RKO (cell line): ENCODE measurements at places on chromosomes 12 and 14.

DNA sequence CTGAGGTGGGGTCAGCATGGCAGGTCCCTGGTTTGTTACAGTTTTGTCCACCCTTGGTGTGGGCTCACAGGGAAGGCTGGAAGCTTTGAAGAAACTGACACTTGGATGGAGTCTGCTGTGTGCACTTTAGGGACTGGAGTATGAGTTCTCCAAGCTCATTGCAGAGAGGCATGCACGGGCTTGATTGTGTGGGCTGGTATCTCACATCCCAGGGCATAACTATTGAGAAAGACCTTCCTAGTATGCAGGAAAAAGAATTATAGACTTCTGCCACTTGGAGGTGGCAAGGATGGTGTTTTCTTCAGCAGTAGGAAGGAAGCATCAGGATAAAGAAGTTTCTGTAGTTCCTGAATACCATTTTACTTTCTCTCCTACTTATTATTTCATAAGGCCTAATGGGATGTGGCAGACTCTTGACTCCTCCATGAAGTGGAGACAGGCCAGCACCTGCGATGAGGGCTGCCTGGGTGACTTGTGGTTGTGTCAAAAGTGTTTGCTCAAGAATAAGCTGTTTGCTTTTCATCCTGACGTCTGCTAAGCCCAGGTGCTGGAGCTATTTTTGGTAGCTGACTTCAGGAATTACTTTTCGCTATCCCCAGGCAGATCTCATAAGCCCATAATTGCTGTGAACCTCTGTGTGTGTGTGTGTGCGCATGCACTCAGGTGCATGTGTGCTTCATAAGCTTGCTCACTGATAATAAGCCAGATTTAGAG is 125.8 kb downstream of the KTN1 start:
- DNase-seq: no peak

DNA sequence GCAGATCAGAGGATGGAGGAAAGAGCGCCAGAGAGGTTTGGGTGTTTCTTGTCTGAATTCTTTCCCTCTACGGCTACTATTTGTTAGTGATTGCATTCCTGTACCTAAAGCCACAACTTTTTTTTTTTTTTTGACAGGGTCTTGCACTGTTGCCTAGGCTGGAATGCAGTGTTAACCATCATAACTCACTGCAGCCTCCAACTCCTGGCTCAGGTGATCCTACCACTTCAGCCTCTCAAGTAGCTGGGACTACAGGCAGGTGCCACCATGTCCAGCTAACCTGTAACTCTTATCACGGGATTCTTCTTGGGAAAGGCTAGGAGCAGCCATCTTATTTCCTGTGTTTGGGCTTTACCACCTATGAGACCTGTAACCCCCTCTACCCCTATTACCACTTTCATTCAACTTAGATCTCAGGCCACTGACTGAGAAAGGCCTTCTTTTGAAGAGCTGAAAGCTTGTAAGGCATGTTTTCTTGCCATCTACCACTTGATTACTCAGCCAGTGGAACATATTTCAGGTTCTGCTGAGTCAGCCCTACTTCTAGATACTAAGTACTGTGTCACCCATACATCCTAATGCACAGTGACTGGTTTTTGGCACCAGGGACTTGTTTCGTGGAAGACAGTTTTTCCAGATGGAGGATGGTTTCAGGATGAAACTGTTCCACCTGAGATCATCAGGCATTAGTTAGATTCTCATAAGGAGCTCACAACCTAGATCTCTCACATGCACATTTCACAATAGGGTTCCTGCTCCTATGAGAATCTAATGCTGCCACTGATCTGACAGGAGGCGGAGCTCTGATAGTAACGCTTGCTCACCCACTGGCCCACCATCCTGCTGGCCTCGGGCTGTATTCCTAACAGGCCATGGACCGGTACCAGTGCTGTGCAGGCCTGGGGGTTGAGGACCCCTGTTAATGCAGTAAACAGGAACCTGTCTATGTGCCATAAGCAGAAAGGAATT is 6.9 kb downstream of the VEZT start:
- peak; percentile 82 for DNase-seq

- no peak for DNase-seq
Observed at GRCh38 chr14:29759521-29760340, 167.9 kb downstream of the PRKD1 start.

DNA sequence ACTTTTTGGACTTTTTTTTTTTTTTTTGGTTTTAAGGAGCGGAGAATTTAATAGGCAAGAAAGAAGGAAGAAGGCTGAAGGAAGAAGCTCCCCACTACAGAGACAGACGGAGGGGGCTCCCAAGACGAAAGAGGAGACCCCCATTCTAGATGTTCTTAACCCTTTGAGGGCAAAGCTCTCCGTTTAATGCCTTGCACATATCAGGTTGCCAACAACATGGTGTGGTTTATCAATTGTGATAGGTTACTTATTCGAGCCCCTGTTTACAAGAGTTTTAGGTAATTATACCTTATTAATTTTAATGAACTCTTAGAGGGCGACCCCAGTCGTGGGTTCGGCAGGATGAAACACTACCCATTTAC is 1.2 kb upstream of the FBXO33 start:
- DNase-seq: no peak

- DNase-seq: no peak
Observed at GRCh38 chr12:69052613-69053408, 119.8 kb upstream of the CPM start.

- DNase-seq: no peak
Observed at GRCh38 chr12:12290206-12290605, 23.4 kb upstream of the LRP6 start.

- DNase-seq: no peak
Observed at GRCh38 chr12:49974231-49974675, 1.5 kb downstream of the AQP6 start.

- no peak for DNase-seq
Observed at GRCh38 chr12:130334937-130335336, 2.8 kb upstream of the PIWIL1 start.

GRCh38 chr12:27244689-27245488 is 803 bp downstream of the STK38L start:
- peak; percentile 78 for DNase-seq

DNA sequence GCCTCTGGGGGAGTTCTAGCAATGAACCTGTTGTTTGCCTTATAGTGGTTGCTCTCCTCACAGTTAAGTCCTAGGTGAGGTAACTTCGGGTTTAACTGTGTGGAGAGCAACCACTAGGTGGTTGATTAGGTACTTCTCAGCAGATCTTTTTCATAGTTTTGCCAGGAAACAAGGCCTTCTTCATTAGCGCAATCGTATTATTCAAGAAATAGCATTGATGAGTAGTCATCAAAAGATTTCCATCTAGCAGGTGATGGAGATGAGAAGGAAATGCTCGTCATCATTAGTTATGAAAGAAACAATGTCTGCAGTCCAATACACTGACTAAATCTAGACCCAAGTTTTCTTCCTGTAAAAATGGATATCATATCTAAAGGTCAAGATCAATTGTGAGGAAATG is 923.3 kb downstream of the AACS start:
- DNase-seq: no peak

GRCh38 chr14:86196471-86196870 is 666.5 kb downstream of the FLRT2 start:
- DNase-seq: no peak

DNA sequence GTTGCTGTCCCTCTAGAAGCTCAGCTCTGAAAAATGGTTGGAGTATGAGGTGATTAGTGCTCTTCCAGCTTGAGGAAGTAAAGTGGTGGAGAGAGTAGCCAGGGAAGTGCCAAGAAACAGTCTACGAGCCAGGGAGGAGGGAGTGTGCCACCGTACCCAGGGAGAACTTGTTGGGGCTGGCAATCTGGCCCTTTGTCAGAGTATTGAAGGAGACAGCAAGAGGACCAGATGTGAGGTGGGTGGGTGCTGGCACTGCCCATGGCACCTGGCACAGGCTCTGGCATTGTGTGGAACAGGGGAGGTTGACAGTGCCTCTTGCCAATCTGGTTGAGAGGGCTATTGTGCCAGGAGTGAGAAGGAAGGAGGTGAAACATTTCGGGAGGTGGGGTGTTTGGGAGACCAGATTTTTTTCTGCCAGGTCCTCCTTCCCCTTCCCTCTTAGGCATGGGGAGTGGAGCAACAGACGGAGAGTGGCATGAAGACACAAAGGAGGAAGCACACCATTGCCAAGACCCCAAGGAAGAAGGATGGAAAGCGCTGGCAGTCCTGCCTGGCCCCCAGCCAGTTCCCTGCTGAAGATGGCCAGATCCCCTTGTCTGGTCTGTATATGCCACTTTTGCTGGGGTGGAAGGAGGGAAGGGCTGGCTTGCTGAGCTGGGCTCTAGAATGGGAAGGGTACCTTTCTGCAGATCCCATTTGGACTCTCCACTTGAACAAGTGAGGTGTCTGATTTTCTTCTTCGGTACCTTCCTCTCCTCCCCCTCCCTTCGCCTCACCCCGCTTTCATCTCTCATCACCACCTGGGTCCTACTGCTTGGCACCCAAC is 37.5 kb downstream of the ZFHX2 start:
- no peak for DNase-seq

GRCh38 chr14:91996948-91997371 is 42.9 kb downstream of the TRIP11 start:
- DNase-seq: peak; percentile 78

DNA sequence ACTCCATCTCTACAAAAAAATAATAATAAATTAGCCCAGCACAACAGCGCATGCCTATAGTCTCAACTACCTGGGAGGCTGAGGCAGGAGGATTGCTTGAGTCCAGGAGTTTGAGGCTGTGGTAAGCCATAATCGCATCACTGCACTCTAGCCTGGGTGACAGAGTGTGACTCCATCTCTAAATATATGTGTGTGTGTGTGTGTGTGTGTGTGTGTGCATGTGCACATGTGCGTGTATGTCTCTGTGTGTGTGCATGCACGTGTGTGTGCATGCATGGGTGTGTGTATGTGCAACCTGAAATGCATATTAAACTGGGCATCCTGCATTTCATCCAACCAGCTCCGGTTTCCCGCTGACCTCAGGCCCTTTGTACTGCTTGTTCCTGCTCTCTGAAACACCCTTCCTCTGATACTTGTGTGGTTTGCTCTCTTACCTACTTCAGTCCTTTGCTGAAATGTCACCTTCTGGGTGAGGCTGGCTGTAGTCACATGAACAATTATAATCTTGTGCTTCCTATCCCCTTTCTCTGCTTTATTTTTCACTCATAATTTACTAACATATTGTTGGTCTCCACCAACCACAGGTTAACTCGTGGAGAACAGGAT is 46.9 kb downstream of the PHLDA1 start:
- DNase-seq: no peak

GRCh38 chr14:51334566-51334965 is 94.5 kb downstream of the TMX1 start:
- DNase-seq: no peak

DNA sequence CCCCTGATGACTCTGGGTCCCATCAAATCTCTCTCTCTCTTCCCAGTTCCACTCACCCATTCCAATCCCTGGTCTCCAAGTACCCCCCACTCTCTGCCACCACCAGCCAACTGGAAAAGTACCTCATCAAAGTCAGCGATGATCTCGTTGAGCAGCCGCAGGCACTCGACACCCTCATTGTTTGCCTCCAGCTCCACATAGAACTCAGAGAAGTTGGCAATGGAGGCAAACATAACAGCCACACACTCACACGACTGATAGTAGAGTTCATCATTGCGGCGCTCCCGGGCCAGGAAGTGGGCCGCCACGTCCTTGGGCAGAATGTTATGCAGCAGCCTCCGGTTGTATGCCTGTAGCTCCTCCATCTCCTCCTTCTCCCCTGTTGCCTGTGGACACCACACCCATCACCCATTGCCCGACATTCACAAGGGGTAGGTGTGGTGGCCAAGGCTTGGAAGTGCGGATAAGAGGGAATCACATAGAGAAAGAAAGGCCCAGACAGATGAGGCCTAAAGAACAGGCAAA is 17.2 kb downstream of the ADCY6 start:
- DNase-seq: no peak

DNA sequence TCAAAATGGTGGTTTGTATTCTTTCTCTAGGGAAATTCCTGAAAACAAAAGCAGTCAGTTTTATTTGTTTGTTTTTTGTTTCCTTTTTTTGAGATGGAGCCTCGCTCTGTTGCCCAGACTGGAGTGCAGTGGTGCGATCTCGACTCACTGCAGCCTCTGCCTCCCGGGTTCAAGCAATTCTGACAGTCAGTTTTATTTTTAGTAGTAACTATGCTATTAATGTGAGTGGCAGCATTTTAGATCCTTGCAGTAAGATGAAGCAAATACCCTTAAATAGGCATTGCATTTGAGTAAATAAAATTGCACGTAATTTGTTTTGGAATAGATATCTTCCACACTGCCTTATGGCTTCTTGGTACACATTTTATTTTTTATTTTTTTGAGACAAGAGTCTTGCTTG is 23.6 kb downstream of the YY1 start:
- DNase-seq: no peak

DNA sequence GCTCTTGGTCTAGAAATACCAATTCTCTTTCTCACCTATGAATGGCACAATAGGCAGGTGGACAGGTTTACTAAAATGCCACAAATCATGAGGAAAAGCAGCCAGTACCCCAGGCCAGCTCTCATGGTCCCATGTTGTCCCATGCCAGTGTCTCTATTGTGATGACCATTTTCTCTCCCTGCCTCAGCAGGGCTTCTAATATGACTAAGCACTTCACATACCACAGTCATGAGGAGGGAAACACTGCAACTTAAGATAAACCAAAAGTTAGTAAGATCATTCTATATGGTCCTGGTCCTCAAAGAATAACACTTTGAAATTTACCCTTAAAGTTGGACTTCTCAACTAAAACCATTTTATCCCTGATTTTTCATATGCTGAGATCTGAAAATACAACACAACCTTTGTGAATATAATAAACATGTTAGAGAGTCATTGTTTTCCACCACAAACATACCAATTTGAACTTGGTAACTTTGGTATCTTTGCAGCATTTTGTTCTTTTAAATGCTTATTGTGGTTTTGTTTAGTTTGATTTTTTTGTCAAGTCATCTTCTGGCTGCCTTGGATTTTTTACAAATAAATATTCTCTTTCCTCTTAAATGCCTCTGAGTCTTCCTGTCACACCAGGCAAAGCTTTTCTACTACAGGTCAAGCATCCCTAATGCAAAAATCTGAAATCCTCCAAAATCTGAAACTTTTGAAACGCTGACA is 3.6 kb downstream of the TTC5 start:
- DNase-seq: peak; percentile 52

GRCh38 chr12:98830657-98831056 is 185.6 kb downstream of the APAF1 start:
- no peak for DNase-seq

DNA sequence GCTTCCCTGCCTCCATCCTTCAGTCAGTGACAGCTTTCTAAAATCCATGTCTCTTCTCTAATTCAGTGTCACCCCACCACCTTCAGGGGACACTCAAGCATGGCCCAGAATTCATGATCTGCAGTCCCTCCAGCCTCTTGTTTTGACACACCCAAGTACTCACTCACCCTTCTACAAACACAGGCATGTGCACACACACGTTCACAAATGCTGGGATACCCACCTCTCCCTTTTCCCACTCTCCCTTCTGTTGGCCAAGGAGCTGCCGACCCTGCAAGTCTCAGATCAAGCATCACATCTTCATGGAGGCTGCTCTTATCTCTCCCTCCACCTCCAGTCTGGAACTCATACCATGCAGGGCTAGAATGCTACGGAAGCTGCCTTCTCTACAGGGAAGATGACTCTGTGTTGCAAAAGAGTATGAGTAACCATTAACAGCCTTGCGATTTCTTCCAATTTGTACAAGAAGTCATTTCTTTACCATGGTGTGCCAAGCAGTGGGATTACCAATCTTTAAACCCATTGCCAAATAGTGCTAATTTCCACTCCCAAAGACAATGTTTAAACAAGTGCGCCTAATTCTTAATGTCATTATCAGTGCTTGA is 196.1 kb downstream of the BCL11B start:
- DNase-seq: no peak
